CD8-positive, alpha-beta memory T cell (primary cell): ENCODE measurements at places on chromosomes 1 and 21. TPM values are rescaled to one million over a fixed set of nuclear protein-coding genes. Genes with fewer than 3 reads are reported as not detected.

The TTC4 gene
- total RNA-seq: 47.0 TPM

The KIF17 gene
- not detected for total RNA-seq

The SH2D1B gene
- total RNA-seq: not detected

The SLC25A33 gene
- 12.9 TPM for total RNA-seq

The GJA9 gene
- total RNA-seq: not detected

The SLC9C2 gene
- not detected for total RNA-seq

The KDM5B gene
- total RNA-seq: 22.7 TPM

The ANXA9 gene
- not detected for total RNA-seq
